ENCODE measurements at places on chromosomes 6 and 20.
A peak's percentile ranks its signal among the peaks of the same experiment; 100 is the strongest.

DNA sequence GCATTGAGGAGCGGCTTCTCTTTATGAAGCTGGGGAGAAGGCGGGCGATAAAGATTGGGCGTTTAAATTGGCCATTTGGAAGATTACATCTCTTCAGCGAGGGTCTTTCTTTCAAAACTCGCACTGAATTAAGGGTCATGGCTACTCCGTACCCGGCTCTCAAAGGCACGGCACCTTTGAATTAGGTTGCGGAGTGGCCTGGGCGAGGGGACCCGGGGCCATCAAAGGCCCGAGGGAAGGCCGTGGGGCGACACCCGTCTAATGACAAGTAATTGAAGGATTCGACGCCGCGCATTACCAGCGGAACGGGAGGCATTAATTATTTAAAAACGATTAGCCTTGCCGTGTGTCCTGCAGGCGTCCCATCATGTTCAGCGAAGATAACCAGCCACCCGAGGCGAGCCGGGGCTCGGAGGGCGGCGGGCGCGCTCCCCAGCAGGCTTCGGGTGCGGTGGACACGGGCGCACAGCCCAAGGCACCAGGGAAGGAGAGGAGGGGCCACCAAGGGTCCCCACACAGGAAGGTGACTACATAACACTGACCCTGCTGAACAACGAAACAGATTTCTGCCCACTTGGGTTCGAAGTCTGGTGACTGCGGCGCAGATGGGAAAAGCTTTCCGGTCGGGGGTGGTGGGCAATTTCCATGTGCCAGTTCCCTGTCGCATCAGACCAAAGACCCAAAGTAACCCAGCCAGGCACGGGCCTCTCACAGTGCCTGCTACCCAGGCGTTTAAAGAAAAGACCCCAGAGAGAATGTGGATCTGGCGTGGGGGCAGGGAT is 7.4 kb downstream of the FOXA2 start:
- peak; percentile 36 for DNase-seq

- no peak for DNase-seq
Measured at GRCh38 chr6:90107771-90108282, 188.8 kb downstream of the BACH2 start.

DNA sequence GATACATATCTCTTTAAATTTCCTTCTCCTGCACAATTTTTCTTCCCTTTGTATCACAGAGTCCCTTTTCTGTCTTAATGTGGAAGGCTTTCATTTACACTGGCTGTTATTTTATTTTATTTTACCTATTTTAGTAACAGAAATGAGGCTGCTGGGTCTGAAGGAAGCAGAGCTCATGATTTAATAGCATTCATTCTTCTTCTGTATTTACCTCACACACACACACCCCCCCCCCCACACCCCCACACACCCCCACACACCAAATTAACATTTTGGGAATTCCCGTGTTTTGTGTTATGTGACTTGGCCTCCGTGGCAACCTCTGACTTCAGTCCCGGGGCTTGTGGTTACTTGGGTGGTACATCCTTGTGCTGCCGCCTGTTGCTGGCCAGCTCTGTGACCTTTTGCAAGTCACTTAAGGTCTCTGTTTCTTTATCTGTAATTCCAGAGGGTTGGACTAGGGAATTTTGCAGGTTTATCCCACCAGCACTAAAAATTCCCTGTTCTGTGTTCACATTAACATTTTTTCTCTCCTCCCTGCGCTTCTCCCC is 108.8 kb downstream of the TIAM2 start:
- DNase-seq: no peak

- DNase-seq: no peak
Measured at GRCh38 chr6:44920952-44921491, 407.1 kb upstream of the RUNX2 start.

GRCh38 chr6:49693512-49693911 is 19.8 kb downstream of the CRISP2 start:
- DNase-seq: no peak

DNA sequence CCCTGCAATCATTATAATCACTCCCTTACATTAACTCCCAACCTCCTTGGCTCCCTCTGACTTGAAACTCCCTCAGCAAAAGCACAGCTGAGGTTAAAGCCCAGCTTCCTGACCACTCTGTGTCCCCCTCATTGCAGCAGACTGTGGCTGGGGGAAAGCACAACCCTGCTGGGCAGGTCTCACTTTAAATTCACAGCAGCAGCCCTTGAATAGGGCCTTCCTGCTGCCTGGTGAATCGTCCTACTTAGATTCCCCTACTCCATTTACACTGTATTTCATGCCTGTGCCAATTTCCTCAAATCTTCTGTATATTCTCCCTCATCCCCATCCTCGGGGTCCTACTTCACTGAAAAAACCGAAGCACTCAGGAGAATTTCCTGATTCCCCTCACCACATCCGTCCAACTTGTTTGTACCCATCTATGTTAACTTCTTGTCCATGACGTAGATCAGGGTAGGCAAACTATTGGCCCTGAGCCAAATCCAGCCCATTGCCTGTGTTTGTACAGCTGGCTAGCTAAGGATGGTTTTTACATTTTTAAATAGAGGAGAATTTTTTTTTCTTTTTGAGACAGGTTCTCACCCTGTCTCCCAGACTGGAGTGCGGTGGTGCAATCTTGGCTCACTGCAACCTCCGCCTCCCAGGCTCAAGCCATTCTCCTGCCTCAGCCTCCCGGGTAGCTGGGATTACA is 31.5 kb upstream of the GCM1 start:
- DNase-seq: peak; percentile 86

GRCh38 chr6:98839781-98840361 is 5.5 kb downstream of the POU3F2 start:
- DNase-seq: peak; percentile 26

DNA sequence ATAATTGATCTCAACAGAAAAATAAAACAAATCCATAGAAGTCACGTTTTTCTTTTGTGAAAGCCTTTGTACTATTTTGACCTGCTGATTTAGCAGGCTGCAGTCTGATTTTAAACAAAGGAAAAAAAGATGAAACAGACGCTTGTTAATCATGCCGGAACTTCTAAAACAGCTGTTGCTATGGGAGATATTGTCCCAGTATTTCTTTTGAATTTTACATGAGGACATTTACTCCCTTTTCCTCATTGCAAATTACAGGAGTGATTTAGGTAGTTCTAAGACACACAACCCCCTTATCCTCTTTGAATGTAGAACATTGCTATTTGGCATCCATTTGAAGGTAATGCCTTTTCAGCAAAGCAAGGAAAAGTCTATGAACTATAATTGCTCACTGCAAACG is 416.1 kb downstream of the BCKDHB start:
- no peak for DNase-seq

GRCh38 chr6:44712353-44713111 is 325.0 kb downstream of the CDC5L start:
- no peak for DNase-seq

DNA sequence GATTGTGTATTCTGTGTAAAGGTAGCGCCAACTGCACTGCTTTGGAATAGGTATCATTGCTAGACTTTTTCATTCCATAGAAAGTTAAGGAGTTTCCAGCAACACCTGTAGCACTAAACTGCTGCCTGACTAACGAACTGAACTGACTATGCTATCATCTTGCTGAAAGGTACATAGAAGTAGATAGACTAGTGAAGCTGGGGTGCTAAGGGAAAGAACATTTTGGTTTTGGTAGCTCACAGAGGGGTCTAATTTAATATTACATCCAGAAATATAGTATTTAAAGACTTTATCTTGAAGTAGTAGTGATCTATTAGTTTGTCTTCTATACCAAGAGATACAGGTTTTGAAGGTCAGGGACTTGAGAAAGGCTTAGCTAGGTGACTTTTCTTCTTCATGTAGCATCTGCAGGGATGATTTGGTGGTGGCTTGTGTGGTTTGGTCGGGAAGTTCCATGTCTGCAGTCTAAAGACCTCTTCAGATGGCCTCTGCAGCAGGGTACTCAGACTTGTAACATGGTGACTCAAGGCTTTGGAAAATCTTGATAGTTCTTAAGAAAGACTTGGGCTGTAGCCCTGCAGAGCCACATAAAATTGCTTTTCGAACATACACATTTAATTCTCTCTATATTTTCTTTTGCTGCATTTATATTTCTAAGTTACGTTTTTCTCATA is 10.2 kb downstream of the SENP6 start:
- no peak for DNase-seq

GRCh38 chr20:40464731-40465208 is 224.3 kb downstream of the MAFB start:
- DNase-seq: no peak
